Mesangial cell (primary cell): ENCODE measurements at places on chromosomes 6 and 20. TPM values are rescaled to one million over a fixed set of nuclear protein-coding genes. Genes with fewer than 3 reads are reported as not detected.

The RIPK1 gene
- 12.5 and 15.6 TPM in 2 replicates for total RNA-seq

The TMEM74B gene
- not detected in 2 replicates for total RNA-seq

The SLC35D3 gene
- not detected in 2 replicates for total RNA-seq

The TINAG gene
- total RNA-seq: 0.16 and 4.6 TPM in 2 replicates

The ANKRD66 gene
- not detected in 2 replicates for total RNA-seq

The GGT7 gene
- 5.9 and 17.6 TPM in 2 replicates for total RNA-seq

The CSNK2A1 gene
- total RNA-seq: 84.7 and 85.9 TPM in 2 replicates

The HAO1 gene
- not detected in 2 replicates for total RNA-seq

The ZC3H12D gene
- 0.13 TPM in 1 of 2 replicates, not detected in the other for total RNA-seq

The HMGN4 gene
- 58.2 and 68.9 TPM in 2 replicates for total RNA-seq

The GNAS-AS1 gene
- total RNA-seq: 0.63 and 1.3 TPM in 2 replicates
